ENCODE measurements at places on chromosomes 7 and 10.

DNA sequence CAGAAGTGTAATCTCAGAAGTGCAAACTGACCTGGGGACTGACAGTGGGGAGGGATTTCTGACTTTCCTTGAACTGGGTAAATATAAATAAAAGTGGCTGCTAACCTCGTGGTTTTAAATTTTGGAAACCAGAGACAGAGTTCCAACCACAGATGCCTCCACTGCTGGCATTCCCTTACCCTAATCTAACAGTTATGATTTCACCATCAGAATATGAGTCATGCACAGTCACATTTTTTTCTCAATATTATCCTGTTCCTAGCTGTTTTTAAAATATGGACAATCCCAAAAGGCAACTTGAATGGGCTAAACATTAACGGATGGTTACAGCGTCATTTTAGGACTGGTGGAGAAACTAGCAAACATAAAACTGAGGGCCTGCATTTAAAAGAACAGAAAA lies 264.3 kb upstream of the INHBA start:
- DNase-seq, result no peak

DNA sequence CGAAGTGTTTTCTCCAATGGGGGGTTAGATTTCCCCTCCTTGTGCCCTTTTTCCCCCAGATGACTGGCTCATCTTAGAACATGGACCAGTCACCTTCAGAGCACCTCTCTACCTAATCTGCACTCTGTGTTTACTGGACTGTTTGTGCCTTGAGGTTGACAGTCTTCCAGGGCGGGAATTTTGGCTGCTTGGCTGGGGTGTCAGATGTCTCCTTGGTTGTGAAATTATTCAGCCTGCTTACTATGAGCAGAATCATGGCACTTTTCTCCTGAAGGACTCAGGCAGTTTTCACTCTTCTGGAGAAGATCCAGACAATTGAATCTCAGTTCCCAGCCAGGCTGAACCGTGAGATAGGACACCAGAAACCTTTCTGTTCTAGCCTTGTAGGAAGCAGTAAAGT lies 60.3 kb upstream of the NFKB2 start:
- no peak for DNase-seq

- DNase-seq, result no peak
Measured at GRCh38 chr10:90917238-90917967, 3.5 kb downstream of the ANKRD1 start.

DNA sequence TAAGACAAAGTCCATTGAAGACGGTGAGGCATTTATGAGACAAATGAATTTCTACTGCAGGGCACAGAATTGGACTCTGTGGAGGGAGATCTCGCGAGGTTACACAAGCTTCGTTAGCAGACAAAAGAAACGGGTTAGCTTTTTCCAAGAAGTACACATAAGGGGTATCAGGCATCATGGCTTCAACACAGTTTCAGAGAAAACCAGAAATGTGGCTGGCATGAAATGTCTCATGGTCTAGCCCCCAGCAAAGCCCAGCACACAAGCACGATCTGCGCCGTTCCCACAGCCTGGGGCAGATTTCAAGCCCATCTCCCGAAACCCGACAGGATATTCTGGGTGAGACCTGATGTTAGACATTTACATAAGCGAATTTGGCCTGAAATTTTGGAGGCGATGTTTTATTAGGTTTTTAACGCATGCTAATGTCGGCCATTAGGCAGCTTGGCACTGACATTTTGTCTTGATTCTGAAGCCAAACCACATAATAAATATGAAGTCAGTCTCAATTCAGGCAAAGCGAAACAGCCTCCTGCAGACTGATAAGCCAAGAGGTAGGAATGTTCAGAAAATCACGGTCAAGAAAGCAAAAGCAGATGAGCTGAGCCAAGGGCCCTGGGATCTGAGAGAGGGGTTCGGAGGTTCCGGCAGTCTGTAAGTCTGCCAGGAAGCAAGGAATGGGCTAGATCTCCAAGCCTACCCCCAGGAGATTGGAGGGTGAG lies 240.5 kb downstream of the PRPF18 start:
- no peak for DNase-seq

DNA sequence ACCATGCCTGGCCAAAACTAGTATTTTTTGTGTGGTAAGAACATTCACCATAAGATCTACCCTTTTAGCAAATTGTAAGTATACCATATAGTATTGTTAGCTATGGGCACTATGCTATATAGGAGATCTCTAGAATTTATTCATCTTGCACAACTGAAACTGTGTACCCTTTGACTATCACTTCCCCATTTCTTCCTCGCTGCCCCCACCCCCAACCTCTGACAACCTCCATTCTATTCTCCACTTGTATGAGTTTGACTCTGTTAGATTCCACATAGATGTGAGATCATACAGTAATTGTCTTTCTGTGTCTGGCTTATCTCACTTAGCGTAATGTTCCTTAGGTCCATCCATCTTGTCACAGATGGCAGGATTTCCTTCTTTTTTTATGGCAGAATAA lies 3.6 kb downstream of the CASP7 start:
- no peak for DNase-seq

DNA sequence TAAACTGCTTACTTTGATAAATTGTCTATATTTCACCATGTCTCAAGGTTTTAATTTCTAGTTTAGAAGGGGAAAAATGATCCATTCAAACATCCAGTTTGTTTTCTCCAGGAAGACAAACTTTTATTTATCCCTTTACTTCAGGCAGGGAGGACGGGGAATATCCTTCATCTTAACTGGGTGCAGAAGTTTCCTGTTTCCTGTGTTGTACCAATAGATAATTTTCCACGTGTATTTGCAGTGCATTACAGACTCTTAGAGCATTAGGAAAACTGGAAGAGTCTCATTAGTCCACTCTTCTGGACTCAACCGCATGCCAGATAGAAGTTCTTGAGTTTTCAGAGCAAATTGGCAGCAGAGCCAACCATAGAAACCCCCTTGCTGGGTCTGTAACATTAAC lies 39.4 kb upstream of the PIP4K2A start:
- DNase-seq, result no peak

- no peak for DNase-seq
Measured at GRCh38 chr10:21894648-21895342, 108.7 kb downstream of the DNAJC1 start.

GRCh38 chr7:10740805-10741204 lies 232.9 kb upstream of the PHF14 start:
- no peak for DNase-seq

DNA sequence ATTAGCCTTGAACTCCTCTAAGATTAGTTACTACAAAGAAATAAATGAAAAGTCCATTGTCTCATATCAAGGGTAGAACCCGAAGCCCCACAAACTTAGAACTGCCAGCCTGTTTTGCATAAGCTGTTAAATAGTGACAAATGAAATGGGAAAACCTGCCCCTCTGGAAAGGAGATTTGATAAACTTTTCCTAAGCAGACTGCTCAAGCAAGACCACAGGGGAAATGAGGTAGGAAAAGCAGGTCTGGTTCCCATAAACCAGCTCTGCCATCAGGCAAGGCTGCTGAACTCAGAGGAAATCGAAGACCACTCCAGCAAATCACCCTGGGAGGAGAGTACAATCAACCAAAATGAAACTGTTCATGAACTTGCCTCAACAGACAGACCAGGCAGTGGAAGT lies 181.5 kb upstream of the AOAH start:
- no peak for DNase-seq

Data from CD8-positive, alpha-beta memory T cell (primary cell).